ENCODE measurements at places on chromosomes 12 and 14.

GRCh38 chr12:53483979-53484377 lies 15.3 kb downstream of the MAP3K12 start:
- DNase-seq, result no peak

- DNase-seq, result peak; percentile 58
Measured at GRCh38 chr12:96906849-96907670, at the start of gene NEDD1. NEDD1 (plus strand) TSS chr12:96907257; CDS start chr12:96909760, 2,503 bp downstream.

GRCh38 chr12:1791104-1791841 lies 29.1 kb upstream of the LRTM2 start:
- DNase-seq, result peak; percentile 65

DNA sequence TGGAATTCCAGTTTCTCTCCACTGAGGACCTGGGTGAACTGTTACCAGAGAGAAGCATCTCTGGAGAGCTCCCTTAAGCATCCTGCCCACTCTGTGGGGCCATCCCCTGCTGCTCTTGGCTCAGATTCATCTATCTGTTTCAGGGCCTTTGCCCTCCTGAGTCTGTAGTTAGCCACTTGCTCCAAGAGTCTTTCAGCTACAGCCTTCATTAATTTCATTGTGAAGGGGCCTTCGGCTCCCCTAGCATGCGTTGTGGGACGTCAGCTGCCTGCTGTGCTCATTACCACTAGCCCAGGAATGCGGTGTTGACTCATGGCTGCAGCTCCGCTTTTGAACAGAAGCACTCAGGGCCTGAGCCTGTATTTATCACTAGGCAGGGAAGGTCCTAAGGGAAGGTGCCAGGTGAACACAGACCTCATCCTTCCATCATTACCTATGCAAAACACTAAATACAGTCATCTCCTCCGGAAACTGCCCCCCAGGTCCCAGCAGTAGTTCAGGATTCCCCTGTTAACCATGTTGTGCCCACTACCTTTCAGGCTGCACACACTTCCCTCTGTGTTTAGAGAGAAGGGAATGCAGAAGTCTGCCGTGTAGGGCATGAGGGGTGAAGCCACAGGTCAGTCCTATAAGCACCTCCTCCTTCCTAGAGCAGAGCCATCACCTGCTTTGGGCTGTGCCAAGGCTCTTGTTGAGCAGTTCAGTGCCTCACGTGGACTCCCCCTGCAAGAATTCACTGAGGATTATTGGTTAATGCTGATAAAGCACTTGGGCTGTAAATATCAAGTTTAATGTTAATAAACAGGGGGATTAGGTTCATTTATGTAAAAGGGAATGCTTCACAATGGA lies 191.4 kb downstream of the CACNA1C start:
- DNase-seq, result no peak

GRCh38 chr12:6827982-6828780 lies at the start of gene P3H3:
P3H3 (plus strand) TSS chr12:6828407; CDS start chr12:6828441, 34 bp downstream.
- peak; percentile 67 for DNase-seq

DNA sequence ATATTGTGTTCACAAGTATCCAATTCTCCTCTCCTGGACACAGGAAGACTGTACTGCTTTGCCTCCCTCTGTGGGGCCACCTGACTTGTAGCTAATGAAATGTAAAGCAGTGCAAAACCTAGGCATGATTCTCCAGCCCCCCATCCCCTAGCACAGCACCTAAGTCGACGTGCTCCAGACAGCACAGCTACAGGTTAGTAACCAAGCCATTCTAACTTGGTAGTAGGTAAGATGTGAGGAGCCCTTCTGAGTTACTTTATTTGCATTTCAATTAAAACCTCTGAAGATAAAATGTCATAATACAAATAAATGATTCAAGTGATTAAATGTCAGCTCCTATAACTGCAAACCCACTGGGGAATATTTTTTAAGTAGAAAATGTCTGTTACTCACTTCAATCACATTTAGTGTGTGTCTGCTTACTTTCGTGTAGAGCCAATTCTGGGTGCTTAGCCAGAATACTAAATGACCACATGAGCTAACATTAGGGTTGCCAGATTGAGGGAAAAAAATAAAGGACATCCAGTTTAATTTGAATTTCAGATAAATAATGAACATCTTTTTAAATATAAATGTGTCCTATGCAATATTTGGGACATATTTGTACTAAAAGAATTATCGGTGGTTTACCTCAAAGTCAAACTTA lies 64.8 kb upstream of the HIF1A start:
- DNase-seq, result no peak

GRCh38 chr12:6370576-6370935 lies 4.8 kb downstream of the SCNN1A start:
- no peak for DNase-seq

DNA sequence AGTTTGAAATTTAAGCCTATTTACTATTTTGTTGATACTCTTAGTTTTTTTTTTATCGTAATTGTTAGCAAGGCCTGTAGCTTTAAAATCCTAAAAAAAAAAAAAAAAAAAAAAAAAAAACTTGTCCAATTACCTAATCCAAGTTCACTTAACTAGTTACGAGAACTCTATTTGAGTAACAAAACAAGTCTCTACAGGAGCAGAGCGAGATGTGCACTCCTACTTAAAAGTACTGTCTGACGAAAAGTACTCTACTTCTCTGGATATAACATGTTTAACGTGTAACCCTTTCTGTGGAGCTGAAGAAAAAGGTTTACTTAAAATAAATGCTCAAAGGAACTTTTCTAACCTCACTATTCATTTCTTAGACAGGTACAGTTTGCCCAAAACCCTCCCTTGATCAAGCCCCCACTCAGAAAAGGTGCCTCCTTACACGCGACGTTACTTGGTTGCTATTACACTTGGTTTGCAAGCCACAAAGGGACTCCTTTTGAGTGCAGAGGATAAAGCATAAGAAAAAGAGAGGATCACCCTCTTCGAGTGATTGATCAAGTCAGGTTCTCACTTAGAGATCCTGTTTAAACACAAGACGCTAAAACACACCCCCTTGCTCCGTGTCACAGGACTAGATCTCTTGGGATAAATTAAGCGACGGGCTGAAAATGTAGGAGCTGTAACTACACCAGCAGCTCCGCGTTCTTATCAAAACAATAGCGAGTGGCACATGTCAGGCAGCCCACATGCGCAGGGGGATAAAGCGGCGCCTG lies 2.2 kb downstream of the BAZ1A start:
- peak; percentile 9 for DNase-seq

DNA sequence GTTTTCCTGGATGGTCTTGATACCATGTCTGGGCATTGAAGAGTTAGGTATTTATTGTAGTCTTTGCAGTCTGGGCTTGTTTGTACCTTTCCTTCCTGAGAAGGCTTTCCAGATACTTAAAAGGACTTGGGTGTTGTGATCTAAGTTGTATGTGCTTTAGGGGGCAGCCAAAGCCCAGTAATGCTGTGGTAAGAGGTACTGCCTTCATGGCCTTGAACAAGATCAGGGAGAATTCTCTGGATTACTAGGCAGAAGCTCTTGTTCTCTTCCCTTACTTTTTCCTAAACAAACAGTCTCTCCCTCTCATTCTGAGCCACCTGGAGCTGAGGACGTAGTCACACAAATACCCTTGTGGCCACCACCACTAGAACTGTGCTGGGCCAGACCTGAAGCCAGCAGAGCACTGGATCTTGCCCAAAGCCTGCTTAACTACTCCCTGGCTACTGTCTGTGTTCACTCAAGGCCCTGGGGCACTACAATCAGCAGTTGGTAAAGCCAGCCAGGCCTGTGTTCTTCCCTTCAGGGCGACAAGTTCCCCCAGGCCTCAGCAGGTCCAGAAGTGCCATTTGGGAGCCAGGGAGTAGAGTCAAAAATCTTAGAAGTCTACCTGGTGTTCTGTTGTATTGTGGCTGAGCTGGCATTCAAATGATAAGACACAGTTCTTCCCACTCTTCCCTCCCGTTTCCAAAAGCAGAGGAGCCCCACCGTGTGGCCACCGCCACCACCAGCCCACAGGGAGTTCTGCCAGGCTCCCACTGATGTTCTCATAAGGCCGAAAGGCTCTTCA lies 11.4 kb downstream of the PRORP start:
- no peak for DNase-seq

- no peak for DNase-seq
Measured at GRCh38 chr12:89779090-89779489, 70.5 kb upstream of the ATP2B1 start.

DNA sequence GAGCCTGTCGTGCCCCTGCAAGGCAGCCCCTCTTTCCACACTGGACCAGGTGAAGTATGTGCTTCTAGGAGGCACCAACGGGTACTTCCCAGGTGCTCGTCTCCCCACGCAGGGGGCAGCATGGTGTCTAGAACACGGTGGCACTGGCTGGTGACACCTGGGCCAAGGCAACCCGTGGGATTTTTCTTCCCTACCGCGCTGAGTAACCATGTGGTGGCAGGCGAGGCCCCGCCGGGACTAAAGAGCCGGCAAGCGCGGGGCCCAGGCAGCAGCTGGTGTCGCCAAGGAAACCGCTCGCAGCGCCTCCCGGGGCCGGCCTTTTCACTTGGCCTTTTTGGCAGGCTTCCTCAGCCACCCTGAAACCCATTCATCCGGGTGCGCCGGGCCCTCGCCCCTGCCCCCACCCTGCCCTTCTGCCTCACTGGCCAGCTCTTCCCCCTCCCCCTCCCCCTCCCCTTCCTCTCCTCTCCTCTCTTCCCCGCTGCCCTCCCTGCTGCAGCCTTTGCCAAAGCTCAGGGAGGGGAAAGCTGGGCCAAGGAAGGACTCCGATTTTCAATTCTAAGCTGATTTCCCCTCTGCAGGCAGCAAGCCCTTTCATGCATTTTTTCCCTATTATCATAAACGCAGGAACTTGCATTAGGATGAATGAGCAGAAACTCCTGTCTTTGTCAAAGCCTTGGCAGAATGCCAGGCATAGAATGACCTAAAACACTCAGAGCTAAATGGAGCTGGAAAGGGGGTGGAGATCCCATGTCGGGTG lies 81.2 kb downstream of the IRF2BPL start:
- peak; percentile 73 for DNase-seq

GRCh38 chr14:66603945-66604344 lies 96.0 kb downstream of the GPHN start:
- no peak for DNase-seq

GRCh38 chr14:70622111-70622712 lies 19.5 kb upstream of the TTC9 start:
- peak; percentile 71 for DNase-seq

- no peak for DNase-seq
Measured at GRCh38 chr14:105064721-105065143, 498 bp downstream of the GPR132 start.

DNA sequence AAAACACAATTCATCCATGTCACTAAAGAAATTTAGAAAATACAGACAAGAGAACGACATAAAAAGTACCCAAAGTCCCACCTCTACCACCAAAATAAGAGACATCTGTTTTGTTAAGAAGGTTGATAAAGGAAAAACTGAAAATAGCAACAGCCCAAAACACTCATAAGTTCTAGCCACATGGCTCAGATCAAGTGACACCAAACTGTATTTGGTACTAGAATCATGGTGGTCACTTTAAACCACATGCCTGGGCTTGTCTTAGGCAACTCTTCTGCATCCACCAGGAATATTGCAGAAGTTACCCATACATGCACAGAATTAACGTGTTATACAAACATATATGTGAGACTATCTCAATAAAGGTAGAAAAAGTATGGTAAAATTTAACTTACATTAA lies 78.2 kb upstream of the GTF2A1 start:
- DNase-seq, result no peak

DNA sequence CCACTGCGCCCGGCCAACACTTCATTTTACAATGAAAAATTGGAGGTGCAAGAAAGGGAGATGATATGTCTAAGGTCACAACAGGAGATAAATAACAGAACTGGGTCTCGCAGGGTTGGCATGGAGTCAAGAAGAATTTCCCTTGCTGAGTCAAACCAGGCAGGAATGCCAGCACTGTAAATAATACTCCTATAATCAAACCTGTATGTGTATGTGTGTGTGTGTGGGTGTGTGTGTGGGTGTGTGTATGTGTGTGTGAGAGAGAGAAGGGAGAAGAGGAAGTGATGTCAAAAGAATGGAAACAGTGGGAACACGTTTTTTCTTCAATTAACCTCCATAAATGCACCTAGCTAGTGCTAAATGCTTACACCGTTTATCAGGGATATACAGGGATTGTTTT lies 70.4 kb downstream of the TMEM116 start:
- DNase-seq, result no peak

GRCh38 chr14:98976271-98976670 lies 295.7 kb downstream of the BCL11B start:
- no peak for DNase-seq

- DNase-seq, result no peak
Measured at GRCh38 chr12:85392508-85392907, 112.5 kb downstream of the ALX1 start.

- DNase-seq, result no peak
Measured at GRCh38 chr12:49665384-49665783, 41.8 kb downstream of the FMNL3 start.

- DNase-seq, result no peak
Measured at GRCh38 chr12:104340177-104340576, 36.6 kb downstream of the EID3 start.

DNA sequence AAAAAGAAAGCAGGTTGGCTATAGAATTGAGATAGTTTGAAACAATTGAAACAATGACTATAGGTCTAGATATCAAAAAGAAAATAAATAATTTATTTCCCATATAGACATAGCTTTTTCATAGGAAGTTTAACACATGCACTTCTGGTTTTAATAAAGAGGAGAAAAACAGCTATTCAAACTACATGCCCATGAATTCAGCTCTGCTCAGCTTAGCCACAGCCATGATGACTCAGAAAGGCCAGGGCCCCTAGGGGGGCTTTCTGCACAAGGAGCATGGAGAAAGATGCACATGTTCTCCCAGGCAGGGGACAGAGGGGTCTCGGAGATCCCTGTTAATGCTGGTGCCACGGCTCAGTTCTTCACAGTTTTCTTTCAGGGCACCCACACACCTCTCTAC lies 114.0 kb downstream of the GALC start:
- no peak for DNase-seq

GRCh38 chr12:20822925-20823324 lies 12.4 kb downstream of the SLCO1B3 start:
- no peak for DNase-seq

- DNase-seq, result no peak
Measured at GRCh38 chr12:68310370-68310769, 21.8 kb downstream of the MDM1 start.

DNA sequence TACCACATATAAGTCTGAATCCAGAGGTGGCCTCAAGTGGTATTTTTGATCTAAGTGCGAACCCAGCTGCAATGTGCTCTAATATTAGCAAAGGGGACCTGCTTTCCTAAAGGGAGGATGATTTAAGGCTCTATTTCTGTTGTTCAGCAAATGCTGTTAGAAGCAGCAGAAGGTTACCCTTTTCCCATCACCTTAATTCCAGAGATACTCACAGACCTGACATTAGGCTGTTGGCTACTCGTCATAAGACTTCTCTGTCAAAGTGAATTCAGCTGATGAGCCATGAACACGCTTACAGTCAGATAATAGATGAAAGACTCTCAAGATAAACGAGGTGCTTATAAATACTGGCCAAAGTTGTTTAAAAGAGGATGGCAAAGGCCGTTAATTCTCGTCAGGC lies 308.7 kb upstream of the DDHD1 start:
- no peak for DNase-seq
